ENCODE measurements at places on chromosomes 3 and 15. TPM values are rescaled to one million over a fixed set of nuclear protein-coding genes. Genes with fewer than 3 reads are reported as not detected.
A peak's percentile ranks its signal among the peaks of the same experiment; 100 is the strongest.

CCDC54 gene
- total RNA-seq: not detected

GRCh38 chr3:23368731-23369130 lies 165.6 kb downstream of the UBE2E2 start:
- DNase-seq: no peak

- no peak for DNase-seq
Measured at GRCh38 chr15:60371175-60372051, 26.4 kb downstream of the ANXA2 start.

DNA sequence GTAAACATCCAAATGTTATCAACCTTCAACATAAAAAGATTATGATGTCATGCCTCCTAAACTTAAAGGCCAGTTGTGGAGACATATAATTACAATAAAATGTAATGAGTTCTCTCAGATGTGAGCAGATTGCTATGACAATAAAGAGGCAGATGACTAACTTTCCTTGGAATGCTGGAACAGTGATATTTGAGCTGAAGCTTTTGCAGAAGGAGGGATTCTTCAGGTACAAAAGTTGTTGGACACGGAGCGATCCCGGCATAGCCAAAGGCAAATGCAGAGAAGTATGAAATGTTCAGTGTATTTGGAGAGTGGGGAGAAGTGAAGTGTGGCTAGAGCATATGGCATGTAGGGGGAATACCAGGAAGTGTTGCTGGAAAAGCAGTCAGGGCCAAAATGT lies 520.1 kb downstream of the FGF12 start:
- no peak for DNase-seq

SPESP1 gene
- total RNA-seq: 2.0 TPM

GRCh38 chr3:106552351-106553043 lies 683.7 kb upstream of the CBLB start:
- no peak for DNase-seq

ATG7 gene
- total RNA-seq: 61.7 TPM

DVL3 gene
- 55.1 TPM for total RNA-seq

- peak; percentile 49 for DNase-seq
Measured at GRCh38 chr3:37859908-37860199, 1.8 kb upstream of the CTDSPL start.

DNA sequence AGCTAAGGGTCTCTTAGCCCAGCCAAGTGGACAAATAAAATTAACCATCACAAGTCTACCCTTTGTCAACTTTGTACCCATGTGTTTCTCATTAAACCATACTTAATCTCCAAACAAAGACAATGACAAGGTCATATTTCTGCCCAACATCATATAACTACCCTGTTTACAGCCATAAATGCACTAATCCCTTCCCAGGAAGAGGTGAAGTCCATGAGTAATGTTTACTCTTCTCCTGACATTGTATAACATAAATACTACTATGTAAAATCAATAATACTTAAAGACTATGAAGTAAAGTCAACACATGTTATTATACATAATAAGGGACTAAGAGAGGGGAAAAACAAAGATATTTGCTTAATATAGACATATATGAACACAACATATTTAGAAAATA lies 38.5 kb upstream of the FAN1 start:
- no peak for DNase-seq

GPR171 gene
- 1.3 TPM for total RNA-seq

LRRC34 gene
- total RNA-seq: 4.8 TPM

GRCh38 chr3:36393563-36393962 lies 13.3 kb downstream of the STAC start:
- DNase-seq: no peak

GRCh38 chr15:56244811-56245576 lies 1.3 kb upstream of the RFX7 start:
- peak; percentile 42 for DNase-seq

CPB1 gene
- total RNA-seq: 0.83 TPM

DNA sequence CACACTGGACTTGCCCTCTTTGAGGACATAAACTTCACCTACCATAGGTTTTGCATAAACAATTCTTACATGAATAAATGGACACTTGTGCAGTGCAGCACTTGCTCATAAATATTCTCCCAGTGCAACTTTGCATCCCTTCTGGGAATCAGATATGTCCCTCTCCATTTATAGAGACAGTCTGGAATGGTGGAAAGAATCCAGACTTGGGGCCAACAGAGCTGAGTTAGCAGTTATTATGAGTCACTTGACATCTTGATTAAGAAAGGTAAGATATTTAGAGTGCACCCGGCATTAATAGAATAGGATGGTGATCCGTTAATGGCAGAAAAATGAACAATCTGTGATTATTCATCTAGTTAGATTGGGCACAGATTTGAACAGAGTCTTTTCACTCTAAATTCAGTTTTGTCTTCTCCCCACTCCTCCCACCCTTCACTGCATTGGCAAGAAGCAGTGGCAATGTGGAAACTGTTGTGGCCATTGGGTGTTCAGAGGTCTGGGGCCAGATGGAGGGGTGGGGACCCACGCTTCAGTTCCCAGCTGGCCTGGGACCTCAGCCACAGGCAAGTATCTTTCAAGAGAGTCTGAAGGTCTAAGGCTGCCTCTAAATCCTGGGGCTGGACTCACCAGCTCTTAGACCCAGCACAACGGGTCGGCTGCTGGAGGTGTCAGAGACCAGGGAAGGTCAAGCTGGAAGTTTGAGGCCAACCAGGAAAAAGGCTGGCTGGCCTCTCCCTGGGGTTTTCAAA lies 58.9 kb upstream of the KY start:
- no peak for DNase-seq

GRCh38 chr3:137264843-137265330 lies 307.1 kb downstream of the IL20RB start:
- no peak for DNase-seq

SCG3 gene
- 0.18 TPM for total RNA-seq

CTXND1 gene
- total RNA-seq: 1.8 TPM

GRCh38 chr3:115833074-115833473 lies 209.8 kb downstream of the GAP43 start:
- no peak for DNase-seq

GRCh38 chr3:38576131-38576525 lies 73.4 kb downstream of the SCN5A start:
- peak; percentile 32 for DNase-seq

DNA sequence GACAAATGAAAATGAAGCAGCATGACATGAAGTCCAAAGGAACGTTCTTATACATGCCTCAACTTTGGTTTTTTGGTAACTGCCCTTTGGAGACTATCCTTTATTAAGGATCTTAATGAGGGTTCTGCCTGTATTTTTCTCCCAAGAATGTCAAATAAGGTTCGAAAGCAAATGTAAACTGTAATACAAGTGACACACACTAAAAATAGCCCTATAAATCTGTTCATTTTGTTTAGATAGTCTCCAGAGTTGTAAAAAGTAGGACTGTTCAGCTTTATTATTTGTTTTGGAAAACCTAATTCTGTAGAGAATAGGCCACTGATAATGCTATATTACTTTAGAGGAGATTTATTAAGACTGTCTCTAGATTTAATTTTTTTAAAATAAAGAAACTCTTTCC lies 80.5 kb upstream of the CDIN1 start:
- DNase-seq: no peak

DNA sequence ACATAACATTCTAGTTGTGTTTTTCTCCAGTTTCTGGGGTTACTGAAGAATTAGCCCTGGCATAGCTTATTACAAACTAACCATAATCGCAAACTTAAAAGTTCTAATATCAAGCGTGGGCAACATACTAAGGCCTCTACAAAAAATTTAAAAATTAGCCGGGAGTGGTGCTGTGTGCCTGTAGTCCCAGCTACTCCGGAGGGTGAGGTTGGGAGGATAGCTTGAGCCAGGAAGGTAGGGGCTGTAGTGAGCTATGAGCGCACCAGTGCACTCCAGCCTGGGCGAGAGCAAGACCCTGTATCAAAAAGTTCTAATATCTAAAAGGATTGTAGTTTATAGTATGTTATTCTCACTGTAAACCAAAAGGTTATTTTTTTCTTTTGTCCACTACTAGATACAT lies 1.1 kb downstream of the OIP5 start:
- DNase-seq: no peak

GRCh38 chr3:129077222-129077621 lies 16.6 kb downstream of the GP9 start:
- no peak for DNase-seq

DNA sequence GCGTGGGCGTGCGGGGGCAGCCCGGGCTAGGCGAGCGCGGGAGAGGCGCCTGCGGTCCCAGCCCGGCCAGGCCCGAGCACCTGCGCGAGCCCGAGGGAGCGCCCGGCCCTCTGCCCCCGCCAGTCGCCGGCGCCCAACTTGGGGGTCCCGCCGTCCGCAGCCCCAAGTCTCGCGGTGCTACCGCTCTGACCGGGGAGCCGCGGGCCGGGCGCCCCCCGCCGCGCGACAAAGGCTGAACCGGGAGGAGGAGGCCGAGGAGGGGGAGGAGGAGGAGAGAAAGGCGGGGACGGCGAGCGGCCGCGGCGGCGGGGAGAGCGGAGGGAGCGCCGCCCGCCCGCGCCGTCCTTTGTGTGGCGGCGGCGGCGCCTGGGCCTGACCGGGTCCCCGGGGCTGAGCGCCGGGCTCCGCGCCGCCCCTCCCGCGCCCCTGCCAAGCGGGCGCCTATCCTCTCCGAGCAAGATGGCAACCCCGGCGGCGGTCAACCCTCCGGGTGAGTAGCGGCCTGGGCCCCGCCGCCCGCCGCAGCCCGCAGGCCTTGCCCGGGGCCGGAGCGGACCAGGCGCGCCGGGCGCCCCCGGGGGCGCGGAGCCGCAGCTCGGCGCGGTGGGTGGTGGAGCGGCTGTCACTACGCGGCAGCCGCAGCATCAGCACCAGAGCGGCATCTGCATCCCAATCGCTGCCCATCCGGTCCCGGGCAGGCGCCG lies at the start of gene ARNT2:
TSS of gene ARNT2 (plus strand) at position 326 of the 704 bp plus-strand sequence. CDS start at position 460, 134 bp downstream.
- DNase-seq: peak; percentile 49

DNA sequence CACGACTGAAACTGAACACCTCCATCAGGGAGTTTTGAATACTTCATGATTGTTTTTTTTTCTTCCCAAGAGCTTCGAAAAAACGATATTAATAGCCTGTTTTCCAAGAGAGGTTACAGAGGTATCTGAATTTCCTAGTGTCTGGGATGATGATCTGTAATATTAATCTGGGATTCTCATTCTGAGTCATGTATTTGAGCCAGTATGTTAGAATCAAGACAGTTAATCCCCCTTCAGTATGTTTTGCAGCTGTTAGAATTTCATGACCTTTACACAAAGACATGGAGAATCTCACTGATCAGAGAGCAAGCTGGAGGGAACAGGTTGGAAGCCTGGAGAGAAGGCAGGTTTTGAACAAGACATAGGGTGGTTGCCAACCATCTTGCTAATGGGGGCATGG lies 234.5 kb upstream of the GAP43 start:
- no peak for DNase-seq

GRCh38 chr3:24202071-24202470 lies 257.0 kb downstream of the NR1D2 start:
- DNase-seq: no peak

- no peak for DNase-seq
Measured at GRCh38 chr15:51649659-51650521, 27.3 kb upstream of the DMXL2 start.

All from lower lobe of right lung (tissue), 2 donors.